ENCODE measurements at places on chromosomes 2 and 18.

- DNase-seq: no peak
Measured at GRCh38 chr2:128228894-128229293, 89.8 kb downstream of the HS6ST1 start.

- DNase-seq: no peak
Measured at GRCh38 chr2:178328037-178328436, 122.9 kb downstream of the PRKRA start.

GRCh38 chr2:205959521-205959920 lies 126.5 kb downstream of the INO80D start:
- no peak for DNase-seq

DNA sequence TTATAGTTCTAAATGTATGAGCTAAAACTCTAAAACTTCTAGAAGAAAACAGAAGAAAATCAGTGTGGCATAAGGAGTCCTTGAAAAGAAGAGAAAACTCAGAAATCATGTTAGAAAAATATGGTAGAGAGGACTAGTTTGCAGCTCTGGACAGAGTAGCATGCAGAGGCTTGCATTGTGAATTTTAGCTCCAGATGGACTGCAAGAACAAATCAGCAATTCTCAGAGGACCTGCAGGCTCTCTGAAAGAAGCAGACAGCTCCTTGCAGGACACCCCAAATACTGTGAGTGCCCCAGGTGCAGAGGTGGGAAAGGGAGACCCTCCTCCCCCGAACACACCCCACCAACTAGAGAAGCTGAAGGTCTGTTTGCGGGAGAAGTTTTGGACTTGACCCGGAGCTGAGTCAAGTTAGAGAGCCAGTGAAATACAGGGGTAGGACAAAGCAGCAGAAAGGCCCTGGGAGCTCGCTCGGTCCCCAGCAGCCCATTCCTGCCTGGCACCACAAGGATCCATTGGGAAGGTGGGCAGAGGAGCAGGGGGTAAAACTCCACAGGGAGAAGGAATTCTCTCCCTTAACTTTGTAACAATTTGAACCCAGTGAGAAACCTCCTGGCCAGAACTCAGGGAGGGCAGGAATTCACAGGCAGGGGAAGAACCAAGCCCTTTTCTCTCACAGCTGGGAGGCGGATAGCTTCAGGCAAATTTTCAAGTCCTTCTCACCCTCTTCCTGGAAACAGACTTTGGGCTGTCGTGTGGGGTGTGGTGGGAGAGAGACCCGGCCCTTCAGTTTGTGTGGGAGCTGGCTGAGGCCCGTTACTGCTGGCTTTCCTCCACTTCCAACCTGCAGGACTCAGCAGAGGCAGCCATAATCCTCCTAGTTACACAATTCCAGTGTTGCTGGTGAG lies 216.2 kb upstream of the SLC35G4 start:
- DNase-seq: no peak

GRCh38 chr18:36160959-36161371 lies 26.3 kb upstream of the MOCOS start:
- DNase-seq: no peak

DNA sequence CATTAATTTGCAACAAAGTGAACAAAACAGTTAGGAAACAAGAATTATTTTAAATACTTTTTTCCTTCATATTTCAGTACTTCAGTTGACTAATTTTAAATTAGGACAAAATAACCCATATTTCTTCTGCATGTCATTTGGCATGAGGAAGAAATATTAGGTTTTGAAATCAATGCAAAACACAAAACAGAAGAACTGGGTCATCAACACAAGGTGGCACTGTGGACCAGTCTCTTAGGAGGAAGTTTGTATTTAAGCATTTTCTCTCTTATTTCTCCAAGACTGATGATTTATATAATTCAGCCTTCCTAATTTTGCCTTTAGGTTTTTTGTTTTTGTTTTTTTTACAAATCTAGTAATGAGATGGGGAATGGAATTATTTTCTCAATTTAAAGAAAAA lies 352.8 kb upstream of the KCNH7 start:
- DNase-seq: no peak

GRCh38 chr18:28159055-28159454 lies 17.9 kb downstream of the CDH2 start:
- DNase-seq: no peak

DNA sequence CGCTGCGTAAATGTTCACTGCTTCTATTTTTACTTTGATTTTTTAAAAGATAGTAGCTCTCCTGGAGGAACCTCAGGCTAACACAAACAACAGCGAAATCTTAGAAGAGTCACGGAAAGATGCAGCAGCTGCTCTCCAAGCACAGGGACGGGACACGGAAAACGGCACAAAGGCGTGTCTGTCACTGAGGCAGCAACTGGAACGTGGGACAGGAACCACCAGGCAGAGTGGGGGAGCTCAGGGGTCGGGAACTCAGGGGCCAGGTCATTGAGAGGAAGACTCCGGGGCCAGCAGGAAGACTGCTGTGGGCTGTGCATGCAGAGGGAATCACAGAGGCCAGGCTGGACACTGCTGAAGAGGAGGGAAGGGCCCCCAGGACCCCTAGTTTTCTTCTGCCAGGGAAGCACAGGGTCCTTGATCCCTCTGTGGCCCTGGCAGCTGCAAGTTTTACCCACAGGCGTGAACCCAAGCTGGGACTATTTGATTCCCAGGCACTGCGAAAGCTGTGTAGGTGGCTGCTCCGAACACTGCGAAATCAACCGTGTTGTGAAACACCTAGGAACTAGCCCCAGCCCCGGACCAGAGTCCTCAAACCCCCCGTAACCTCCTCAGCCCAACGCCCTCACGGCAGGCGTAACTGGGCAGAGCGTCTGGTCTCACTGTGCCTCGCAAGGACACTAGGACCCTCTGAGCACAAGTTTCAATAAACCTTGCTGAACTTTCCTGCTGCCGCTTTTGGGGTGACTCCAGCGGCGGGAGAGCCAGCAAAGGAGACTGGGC lies 263.0 kb downstream of the EIPR1 start:
- no peak for DNase-seq

DNA sequence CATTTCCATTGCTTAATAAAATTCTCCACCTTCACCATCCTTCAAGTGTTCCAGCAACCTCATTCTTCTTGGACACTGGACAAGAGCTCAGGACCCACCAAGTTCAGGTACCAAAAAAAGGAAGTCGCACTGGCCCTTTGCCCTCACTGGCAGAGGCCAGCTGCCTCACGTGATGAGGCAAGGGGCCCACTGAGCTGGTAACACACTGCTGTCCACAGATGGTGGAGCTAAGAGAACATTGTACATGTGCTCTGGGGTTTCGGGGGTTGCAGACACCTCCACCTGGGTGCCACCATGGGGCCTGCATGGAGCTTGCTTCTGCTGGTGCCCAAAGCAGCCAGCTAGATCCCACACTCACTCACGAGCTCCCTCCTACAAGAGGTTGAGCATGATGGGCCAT lies 71.3 kb downstream of the SCG2 start:
- no peak for DNase-seq
